ENCODE measurements at places on chromosomes 3 and 15. TPM values are rescaled to one million over a fixed set of nuclear protein-coding genes. Genes with fewer than 3 reads are reported as not detected.

DNA sequence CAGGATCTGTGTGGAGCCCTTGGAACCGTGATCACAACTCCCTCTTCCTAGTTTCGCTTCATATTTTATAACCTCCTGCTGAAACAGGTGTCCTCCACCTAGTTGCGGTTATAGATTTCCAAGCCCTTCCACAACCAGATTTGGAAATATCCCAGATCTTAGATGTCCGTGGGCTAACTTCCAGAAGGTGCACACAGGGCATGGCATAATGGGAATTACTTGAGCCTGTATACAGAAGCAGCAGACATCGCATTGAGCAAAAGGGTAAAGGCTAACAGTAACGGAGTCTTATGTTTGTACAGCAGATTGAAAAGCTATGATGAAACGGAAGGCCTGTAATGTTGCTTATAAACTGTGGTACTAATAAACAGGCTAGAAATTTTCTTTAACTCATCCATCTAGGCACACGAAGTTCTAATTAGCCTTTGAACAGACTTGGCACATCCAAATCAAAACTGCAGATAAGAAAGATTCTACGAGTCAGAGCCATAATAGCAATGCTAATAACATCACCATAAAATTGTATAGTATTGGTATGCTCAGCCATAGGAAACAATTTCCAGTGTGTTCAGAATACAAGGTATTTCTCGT is 1.2 kb upstream of the USF3 start:
- H3K36me3 ChIP-seq, result no peaks in the 10 kb centered on the region
- H3K27me3 ChIP-seq, result no peaks in the 10 kb centered on the region
- peaks cover 47% of the 10 kb centered on the region for H3K4me1 ChIP-seq

DNA sequence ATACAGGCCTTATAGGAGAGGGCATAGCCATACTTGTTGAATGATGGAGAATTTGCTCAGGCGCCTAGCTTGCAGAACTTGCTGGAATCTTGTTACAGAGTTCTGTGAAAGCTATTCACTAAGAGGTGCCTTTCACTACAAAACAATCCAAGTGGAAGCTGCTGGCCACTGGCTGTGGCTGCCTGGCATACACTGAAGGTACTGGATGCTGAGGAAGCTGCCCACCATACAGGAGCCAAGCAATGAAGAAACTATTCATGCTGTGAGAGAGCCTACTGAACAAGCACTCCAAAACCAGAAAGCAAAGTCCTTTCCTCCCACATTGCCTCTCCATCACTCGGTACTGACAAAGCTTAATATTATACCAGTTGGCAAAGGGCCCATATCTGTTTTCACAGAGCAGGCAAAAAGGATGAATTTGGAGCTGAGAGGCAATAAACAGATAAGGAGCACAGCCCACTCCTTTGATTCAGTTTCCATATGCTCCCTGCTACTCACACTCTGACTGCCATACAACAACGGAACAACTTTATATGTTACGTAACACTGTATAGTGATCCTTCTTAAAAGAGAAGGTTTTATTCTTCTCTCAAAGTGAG is 192.6 kb upstream of the ALCAM start:
- no peak overlapping the region for H3K27ac ChIP-seq
- H3K4me1 ChIP-seq, result no peaks in the 10 kb centered on the region
- H3K27me3 ChIP-seq, result no peaks in the 10 kb centered on the region
- peak; percentile 24 for DNase-seq
- no peaks in the 10 kb centered on the region for H3K36me3 ChIP-seq

DNA sequence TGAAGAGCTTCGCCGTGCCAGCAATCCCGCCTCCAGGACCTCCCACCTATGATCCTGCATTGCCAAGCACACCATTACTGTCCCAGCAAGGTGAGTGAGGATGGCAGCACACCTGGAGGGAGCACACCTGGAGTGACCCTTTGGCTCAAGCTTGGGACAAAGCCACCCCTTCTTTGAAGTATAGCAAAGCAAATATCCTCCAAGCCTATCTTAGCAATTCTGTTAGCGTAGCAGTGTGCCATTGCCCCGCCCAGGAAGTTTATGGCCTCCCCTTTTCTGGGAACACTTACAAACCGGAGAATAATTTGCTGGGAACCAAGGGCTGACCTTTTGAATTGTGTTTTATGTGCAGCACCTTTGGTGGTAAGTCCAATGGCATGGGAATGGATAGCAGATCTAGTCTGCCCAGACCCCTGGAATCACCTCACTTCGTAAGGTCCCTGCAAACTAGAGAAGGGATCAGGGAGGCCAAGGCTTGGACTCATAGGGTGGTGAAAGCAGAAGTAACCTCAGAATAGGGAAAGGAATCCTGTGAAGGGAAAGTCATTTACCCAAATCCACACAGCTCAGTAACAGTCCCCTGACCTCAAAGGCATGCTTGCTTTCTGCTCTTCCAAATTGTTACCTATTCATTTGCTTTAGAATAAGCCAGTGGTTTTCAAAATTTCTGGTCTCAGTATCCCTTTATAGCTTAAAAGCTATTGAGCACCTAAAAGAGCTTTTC is 70.1 kb downstream of the HCN4 start:
- no peak for DNase-seq
- H3K4me3 ChIP-seq, result no peak overlapping the region
- no peaks in the 10 kb centered on the region for H3K4me1 ChIP-seq
- peaks cover 100% of the 10 kb centered on the region for H3K36me3 ChIP-seq
- H3K27me3 ChIP-seq, result no peaks in the 10 kb centered on the region
- no peak overlapping the region for H3K27ac ChIP-seq

DNA sequence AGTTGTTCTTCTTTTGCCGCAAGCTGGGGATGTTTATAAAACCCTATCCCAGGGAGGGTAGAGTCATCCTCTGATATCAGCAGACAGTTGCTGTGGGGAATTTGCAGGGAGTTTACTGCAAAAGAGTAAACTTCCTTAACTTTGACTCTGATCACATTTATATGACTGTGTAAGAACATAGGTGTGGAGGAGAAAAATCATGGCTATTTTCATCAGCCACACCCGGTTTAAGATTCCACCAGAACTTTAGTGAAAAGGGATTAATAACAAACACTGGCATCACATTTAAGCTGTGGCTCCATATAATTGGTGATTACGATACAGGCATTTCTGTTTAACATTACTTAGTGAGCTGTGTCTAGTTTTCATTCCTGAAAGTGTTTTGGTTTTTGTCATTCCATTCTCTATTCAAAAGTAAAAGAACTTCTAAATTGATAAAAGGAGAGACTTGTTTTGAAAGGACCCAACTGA is 143.1 kb downstream of the MYLK start:
- peaks cover 6% of the 10 kb centered on the region for H3K4me1 ChIP-seq
- no peak overlapping the region for H3K4me3 ChIP-seq
- no peaks in the 10 kb centered on the region for H3K27me3 ChIP-seq
- no peak overlapping the region for H3K27ac ChIP-seq
- H3K36me3 ChIP-seq, result no peaks in the 10 kb centered on the region

- no peak for DNase-seq
- no peak overlapping the region for H3K4me3 ChIP-seq
- H3K4me1 ChIP-seq, result no peaks in the 10 kb centered on the region
- no peak overlapping the region for H3K27ac ChIP-seq
- no peaks in the 10 kb centered on the region for H3K36me3 ChIP-seq
Observed at GRCh38 chr3:54668236-54668635, 259.6 kb downstream of the LRTM1 start.

- H3K4me1 ChIP-seq, result no peaks in the 10 kb centered on the region
- H3K4me3 ChIP-seq, result no peak overlapping the region
- no peaks in the 10 kb centered on the region for H3K36me3 ChIP-seq
- H3K27me3 ChIP-seq, result no peaks in the 10 kb centered on the region
- H3K27ac ChIP-seq, result no peak overlapping the region
Observed at GRCh38 chr3:72341920-72342319, 506.3 kb downstream of the SHQ1 start.

DNA sequence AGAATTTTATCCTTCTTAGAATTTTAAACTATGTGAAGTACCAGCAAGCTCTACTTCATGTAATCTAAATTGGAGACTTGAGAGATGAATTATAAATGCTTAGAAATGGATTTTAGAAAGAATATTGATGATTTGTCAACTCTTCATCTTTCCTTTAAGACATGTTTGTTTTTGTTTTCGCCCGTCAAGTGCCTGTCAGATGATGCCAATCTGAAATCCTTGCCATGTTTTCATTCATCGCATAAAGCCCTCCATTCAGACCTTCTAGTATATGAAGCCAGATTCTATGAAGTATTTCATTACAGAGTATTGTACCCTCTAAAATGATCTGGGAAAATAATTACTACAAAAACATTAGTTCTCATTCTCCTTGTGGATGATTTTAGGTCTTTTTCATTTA is 223.2 kb upstream of the SOX2 start:
- H3K27ac ChIP-seq, result no peak overlapping the region
- H3K4me1 ChIP-seq, result no peaks in the 10 kb centered on the region
- H3K4me3 ChIP-seq, result no peak overlapping the region

DNA sequence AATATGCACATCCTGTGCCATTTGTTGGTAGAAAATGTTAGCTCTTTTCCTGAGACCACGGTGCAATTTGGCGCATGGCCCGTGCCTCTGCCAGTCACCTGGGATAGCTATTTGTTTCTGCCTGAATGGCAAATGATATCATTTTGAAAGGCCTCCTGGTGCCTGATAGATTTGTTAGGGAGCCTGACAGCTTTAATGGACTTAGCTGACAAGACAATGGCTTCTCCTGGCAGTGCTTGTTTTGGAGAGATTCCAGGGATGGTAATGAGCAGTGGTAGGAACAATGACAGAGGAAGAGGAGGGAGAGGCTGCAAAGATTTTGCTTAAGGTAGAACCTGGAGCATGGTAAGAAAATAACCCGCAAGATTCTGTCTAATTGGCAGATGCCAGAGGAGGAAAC is 268.5 kb downstream of the CLSTN2 start:
- no peak for DNase-seq
- H3K36me3 ChIP-seq, result no peaks in the 10 kb centered on the region
- no peaks in the 10 kb centered on the region for H3K4me1 ChIP-seq
- no peak overlapping the region for H3K4me3 ChIP-seq
- H3K27me3 ChIP-seq, result no peaks in the 10 kb centered on the region
- H3K27ac ChIP-seq, result no peak overlapping the region

DNA sequence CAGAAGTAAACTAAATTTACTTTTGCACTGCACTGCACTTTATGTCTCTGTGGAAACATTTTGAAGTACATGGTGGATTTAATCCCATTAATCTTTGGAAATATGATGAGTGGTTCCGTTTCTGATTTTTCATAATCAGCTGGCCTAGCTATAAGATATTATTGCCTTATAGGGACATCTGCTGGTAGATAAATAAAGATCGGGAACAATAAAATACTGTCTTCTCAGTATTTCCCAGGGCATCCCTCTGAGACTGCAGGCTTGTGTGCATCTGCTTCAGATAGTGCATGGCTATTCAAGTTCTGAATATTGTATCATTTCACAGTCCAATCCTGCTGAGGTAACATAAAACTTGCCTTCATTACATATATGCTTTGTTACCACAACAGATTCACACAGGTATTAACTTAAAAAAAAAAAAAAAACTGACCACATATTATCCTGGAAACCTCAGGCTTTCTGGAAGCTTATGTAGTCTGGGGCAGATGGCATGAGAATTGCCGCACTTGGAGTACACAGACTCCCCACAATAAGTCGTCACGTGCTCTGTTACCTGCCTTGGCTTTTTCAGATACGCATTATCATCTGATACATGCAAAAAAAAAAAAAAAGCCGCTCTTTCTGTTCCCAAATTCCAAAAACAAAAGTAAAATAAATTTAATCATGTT is 330.8 kb upstream of the AGTR1 start:
- no peak overlapping the region for H3K4me3 ChIP-seq
- no peak overlapping the region for H3K27ac ChIP-seq
- H3K36me3 ChIP-seq, result no peaks in the 10 kb centered on the region
- no peaks in the 10 kb centered on the region for H3K27me3 ChIP-seq

DNA sequence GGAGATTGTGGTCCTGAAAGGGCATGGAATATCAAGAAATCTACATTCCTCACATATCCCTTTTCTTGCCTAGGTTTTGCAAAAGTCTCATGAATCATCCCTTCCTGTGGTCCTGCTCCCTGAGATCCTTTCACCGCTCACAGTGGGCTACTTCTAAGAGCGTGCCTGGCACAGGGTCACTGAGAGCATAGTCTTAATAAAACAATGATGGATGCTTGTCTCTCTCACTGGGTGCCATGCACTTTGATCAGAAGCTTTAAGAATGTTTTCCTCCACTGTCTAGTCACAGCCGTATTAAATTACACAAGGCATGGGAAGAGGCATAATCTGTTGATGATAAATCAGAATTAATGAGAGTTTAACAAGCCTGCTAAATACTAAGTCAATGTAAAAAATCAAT is 269.7 kb upstream of the ATP10A start:
- H3K27me3 ChIP-seq, result peaks cover 3% of the 10 kb centered on the region
- no peak overlapping the region for H3K27ac ChIP-seq
- H3K4me1 ChIP-seq, result no peaks in the 10 kb centered on the region

- H3K4me1 ChIP-seq, result no peaks in the 10 kb centered on the region
- H3K36me3 ChIP-seq, result no peaks in the 10 kb centered on the region
- no peak overlapping the region for H3K4me3 ChIP-seq
- H3K27me3 ChIP-seq, result no peaks in the 10 kb centered on the region
- H3K27ac ChIP-seq, result no peak overlapping the region
- no peak for DNase-seq
Observed at GRCh38 chr15:87564681-87565080, 691.9 kb downstream of the NTRK3 start.

- no peak for DNase-seq
Observed at GRCh38 chr3:133074977-133075376, 36.8 kb downstream of the TMEM108 start.

DNA sequence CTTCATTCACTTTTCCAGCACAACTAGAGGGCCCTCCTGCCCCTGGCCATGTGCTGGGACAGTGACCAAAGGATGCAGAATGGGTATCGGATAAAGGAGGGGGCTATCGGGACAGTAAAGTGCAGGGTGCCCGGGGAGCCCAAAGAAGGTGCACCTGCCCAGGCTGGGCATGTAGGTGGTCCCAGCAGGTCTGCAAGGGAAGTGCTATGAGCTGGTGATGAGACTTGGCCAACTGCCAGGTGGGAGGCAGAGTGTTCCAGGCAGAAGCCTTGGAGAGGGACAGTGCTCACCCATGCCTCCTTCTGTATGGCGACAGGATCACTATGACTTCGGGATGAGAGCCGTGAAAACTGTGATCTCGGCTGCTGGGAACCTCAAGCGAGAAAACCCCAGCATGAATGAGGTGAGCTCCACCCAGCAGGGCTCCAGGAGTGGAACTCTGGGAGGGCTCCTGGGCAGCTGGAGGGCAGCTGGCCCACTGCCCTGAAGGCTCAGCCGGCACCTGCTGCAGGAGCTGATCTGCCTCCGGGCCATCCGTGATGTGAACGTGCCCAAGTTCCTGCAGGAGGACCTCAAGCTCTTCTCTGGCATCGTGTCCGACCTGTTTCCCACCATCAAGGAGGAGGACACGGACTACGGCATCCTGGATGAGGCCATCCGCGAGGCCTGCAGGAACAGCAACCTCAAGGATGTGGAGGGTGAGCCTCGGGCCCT is 48.4 kb downstream of the DNAH1 start:
- DNase-seq, result no peak
- H3K27me3 ChIP-seq, result no peaks in the 10 kb centered on the region
- H3K36me3 ChIP-seq, result peaks cover 96% of the 10 kb centered on the region
- no peaks in the 10 kb centered on the region for H3K4me1 ChIP-seq

Gene CPN2
- not detected for total RNA-seq

Gene MAP6D1
- total RNA-seq, result not detected

Gene STAC
- not detected for total RNA-seq
